Endothelial cell of coronary artery (primary cell): ENCODE measurements at places on chromosomes 3 and 15. TPM values are rescaled to one million over a fixed set of nuclear protein-coding genes. Genes with fewer than 3 reads are reported as not detected.

FBXO22 gene
- 104 and 110 TPM in 2 replicates for total RNA-seq

FAM81A gene
- under 0.01 and 0.27 TPM in 2 replicates for total RNA-seq

TEX55 gene
- total RNA-seq = not detected in 2 replicates

VIPR1 gene
- total RNA-seq = 0.36 and 1.8 TPM in 2 replicates

NTRK3 gene
- under 0.01 TPM in 2 replicates for total RNA-seq

GABPB1 gene
- total RNA-seq = 66.9 and 97.1 TPM in 2 replicates

RBP2 gene
- total RNA-seq = not detected in 2 replicates
